ENCODE measurements at places on chromosomes 16 and 17.
A peak's percentile ranks its signal among the peaks of the same experiment; 100 is the strongest.

DNA sequence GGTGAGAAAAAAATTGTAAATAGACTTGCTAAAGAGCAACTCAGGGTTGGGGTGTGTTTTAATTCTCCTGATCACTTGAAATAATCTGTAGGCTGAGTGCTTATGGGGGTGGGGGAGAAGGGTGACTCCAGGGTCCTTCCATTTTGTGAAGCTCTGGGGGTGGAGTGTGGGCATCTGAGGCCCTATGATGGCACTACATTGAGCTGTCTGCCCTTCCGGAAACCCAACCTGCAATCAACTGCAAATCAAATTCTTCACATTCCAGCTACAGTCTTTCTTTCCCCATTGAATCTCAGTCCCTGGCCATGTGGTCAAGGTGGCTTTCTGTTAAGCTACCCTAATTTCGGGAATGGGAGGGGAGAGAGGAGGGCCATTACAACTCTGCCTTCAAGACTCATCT, 6.0 kb upstream of the CDC6 start:
- no peak for DNase-seq

DNA sequence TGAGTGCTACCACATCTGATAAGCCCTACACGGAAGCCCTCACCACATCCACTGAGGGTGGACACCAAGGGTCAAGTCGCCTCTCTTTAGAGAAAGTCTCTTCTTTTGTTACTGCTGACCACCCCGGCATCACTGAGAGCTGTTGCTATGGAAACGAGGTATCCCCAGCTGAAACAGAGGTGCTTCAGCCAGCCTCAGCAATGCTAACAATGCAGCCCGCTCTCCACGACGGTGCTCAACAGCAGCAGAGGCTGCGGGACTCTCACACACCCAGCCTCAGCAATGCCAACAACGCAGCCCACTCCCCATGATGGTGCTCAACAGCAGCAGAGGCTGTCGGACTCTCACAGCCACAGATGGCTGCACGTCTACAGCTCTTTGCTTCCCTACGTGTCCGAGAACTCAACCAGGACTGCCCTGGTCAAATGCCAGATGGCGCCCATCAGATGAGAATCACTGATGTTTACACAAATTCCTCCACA, 41.4 kb downstream of the VPS53 start:
- no peak for DNase-seq

DNA sequence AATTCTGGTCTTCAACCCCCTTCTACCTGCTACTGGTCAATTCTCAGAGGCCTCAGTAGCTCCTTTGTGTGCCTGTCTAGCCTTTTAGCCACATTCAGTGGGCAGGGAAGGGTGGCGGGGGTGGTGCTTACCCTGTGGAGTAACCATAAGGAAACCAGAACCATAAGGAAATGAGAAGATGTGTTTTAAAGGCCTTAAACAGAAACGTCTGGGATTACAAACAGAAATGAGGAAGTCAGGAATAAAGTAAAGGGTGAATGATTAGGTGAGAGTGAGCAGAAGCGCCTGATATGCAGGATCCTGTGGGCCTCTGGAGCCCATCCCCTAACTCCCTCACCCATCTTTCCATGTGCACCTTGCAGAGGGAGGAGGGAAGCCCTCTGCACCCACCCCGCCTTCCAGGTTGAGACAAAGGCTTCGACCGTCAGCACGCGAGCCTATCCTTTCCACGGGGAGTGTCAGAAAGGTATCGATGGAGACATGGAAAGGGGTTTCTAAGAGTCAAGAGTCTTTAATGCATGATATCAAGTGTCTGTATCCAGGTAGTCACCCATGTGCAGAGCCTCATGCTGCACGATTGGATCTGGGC, 20.4 kb downstream of the KIAA0513 start:
- no peak for DNase-seq

DNA sequence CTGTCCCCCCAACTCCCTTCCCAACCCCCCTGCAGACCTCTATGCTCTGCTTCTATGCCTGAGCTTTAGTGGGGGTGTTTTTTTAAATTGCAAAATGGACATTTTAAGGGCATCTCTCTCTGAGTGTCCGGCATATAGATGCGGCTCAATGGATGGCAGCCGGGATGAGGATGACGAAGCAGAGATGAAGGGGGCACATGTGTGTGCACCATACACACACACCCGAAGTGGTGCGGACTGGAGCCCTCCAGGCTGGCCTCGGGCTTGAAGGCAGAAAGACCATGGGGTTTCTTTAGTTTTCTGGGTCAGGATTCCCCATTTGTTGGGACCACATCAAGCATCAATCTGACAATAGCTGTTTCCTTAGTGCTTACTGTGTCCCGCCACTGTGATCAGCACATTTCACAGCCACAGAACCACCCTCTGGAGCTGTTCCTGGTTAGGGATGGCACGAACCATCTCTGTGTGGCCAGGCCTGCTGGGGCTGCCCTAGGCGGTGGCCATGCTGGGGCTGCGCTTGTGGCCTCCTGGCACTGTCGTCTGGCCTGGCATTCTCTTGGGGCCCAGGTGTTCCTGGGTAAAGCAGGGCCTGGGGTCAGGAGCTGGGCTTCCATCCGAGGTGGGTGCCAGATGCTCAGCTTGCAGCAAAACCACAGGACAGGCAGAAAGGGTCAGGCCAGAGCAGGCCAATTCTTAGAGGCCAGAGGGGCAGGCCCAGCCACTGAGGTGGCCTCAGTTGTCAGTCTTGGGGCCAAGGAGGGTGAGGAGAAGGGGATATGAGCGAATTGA, 49.9 kb downstream of the NT5M start:
- DNase-seq: no peak

DNA sequence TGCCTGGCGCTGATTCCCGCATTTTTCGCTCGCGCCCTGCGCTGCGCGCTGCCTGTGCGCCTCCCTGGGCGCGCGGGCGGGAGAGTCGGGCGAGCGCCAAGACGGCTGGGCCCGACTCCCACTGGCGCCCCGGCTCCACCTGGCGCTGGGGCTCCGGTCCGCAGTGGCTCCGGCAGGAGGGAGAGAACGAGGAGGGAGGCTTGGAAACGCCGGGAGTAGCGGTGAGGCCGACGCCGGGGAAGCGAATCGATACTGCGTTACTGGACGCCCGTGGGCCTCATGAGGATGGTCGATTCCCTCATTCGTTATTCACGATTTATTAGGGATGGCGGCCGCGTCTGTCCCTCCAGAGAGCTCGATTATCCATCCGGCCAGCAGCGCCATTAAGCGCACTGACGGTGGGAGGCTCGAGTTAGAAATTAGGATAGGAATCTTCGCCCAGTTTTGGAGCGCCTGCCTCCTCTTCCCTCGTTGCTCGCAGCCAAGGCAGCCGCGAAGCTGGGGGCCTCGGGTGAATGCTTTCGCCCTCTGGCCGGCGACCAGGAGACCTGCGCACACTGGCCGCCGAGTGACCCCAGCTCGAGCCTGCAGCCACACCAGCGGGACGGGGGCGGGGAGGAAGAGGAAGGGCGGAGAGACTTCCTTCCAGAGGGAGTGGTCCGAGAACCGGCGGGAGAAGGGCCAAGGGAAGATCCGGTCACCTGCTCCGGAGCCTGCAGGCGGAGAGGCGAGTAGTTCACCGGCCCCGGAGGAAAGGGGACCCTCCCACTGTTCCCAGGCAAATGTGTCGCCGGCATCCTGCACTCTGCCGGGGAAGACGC, 1.3 kb upstream of the PCGF2 start:
- no peak for DNase-seq

GRCh38 chr17:1958134-1958881, 66.8 kb downstream of the RTN4RL1 start:
- DNase-seq: no peak

DNA sequence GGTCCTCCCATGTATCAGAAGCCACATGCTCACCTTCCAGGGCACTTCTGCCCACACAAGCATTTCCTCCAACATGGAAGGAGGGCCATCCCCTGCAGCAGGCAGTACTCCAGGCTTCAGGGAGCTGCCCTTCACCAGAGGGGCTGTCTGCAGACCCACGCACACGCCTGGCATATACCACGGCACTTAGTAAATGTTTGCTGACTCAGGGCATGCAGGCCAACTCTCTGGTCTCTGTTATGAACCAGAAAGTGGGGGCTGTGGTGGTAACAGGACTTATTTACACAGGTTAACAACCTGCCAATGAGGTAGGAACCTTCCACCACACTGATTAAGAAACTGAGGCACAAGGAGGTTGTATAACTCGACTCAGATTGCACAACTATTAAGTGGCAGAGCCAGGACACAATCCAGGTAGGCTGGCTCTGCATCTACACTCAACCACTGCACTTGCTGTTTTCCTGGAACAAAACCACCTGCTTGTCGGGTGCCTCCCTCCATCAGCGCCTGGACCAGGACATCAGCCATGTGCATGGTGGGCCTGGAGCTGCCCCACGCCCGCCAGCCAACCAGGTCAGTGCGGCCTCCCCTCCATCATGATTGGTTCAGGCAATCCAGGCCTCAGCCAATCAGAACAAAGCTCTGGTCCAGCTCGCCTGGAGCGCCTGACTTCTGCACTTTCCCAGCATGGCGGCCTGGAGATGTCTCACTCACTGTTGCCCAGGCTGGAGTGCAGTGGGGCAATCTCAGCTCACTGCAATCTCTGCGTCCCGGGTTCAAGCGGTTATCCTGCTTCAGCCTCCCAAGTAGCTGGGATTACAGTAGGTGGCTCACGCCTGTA, 19.2 kb downstream of the ACTG1 start:
- DNase-seq: no peak

DNA sequence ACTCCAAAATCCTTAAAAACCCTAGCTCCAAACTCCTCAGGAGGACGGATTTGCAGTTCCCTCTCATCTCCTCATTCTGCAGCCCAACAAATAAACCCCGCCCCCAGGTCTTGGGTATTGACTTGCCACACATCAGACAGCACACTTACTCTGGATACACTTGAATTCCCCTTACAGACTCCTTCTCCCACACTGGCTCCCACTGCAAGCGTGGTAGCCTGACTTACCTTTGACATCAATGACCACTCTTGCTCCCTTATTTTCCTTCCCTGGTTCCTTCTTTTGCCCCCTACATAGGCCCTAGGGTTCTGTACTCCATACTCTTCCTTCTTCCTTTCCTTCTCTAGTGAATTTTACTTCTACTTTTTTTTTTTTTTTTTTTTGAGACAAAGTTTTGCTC, 7.5 kb downstream of the RFFL start:
- DNase-seq: no peak

GRCh38 chr17:35809855-35810461, 674 bp downstream of the TAF15 start:
- no peak for DNase-seq

DNA sequence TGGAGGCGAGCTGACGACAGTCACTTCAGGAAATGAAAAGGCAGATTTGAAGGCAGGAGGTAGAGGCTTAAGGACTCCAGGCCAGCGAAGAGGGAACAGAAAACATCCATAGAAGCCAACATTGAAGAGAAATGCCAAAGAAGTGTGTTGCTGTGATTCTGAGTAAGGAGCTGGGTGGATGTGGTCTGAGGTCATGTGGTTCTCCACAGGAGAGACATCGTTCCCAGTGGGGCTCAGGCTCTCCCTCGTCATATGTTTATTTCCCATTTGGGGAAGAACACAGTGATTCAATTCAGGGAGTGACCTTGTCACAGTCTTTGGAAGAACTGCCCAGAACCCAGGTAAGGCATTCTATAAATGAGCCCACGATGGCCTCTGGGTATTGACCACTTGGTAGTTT, 6.6 kb upstream of the PMP22 start:
- DNase-seq: no peak

GRCh38 chr16:29192329-29193247, 207.7 kb downstream of the LAT start:
- DNase-seq: no peak

GRCh38 chr17:67571478-67571877, 146.3 kb upstream of the NOL11 start:
- DNase-seq: no peak

GRCh38 chr17:43967251-43967875, 13.6 kb upstream of the PYY start:
- no peak for DNase-seq

DNA sequence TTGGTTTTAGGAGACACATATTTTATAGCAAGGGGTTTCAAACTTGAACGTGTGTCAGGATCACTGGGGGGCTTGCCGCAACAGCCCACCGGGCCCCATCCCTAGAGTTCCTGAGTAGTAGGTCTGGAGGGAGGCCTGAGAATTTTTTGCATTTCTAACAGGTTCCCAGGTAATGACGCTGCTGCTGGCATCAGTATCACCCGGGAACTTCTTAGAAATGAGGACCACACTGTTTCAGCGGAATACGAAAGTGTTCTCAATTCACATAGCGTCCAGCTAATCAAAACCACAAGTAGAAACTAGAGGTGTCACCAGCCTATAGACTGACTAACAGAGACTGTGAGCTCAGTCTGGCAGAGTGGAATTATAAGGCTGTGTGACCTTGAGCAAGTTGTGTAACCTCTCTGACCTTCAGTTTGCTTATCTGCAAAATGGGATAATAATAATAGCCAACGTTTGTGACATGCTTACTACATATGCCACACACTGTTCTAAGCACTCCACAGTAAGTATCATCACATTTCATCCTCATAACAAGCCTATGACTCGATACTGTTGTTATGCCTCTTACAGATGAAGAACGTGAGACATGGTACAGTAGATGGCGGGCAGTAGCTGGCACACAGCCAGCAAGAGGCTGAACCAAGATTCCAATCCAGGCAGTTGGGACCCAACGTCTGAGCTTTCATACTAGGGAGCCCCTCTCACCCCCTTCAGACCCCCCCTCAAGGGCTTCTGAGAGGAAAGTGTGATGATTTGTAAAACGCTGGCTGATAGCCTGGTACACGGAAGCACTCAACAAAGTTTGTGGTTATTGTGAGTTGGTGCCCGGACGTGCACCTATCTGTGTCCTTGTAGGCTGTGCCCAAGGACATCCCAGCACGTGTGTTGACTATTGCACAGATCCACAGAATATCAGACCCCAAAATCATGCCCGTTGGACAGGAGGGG, 4.6 kb upstream of the ICAM2 start:
- DNase-seq: peak; percentile 41

GRCh38 chr16:57576429-57576870, 34.0 kb downstream of the ADGRG5 start:
- peak; percentile 89 for DNase-seq

DNA sequence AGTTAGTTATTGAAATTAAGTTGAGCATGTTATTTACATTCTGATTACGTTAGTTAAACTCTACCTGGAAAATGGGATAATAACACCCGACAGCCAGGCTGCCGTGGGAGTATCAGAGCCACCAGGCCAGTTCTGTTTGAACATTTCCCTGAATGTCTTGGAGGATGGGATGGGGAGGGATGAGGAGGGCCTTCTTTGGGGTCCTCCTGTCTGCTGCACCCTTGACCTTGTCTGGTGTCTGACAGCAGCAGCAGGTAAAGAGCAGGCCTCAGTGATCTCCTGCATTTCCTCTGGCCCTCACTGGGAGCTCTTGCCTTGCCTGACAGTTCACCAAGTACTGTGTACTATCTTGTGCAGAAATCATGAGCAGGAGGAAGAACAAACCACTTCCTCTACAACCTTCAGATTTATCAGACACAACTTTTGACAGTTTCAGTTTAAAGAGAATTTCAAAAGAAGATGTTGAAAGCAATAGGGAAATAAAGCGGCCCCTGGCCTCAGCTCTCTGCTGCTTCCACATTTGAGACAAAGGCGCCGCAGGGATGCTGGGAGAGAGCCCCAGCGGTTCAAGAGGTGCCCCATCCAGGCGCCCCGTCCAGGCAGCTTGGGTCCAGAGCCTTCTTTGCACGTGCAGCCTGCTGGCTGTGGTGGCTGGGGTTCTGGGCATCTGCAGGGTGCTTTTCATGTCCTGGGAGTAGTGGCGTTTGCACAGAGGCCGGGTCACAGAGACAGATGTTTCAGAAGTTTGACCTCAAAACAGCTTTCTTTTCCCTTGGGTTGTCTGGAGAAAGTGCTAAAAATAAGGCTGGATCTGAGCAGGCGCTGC, 25.3 kb downstream of the CMIP start:
- no peak for DNase-seq
